Hindlimb muscle (tissue), 1 donor: ENCODE measurements at places on chromosomes 13 and 19. TPM values are rescaled to one million over a fixed set of nuclear protein-coding genes. Genes with fewer than 3 reads are reported as not detected.

GRCh38 chr13:73261739-73262216 lies 203.0 kb downstream of the KLF5 start:
- DNase-seq: no peak

DNA sequence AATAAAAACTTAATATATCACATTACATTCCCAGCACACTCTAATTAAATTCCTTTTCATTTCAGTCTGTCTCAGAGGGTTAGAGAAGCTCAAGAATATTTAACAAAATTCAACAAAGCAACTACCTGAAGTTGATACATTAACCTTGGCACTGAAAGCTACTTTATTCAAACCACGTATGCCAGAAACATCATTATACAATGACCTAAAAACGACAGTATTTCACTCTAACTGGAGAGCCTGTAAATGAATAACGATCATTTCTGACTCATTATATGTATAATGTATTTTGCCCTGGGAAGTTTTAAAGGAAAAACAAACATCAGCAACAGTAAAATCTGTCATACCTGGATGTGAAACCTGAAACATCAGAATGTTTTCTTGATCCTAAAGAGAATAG lies 270.1 kb downstream of the SLITRK5 start:
- DNase-seq: no peak

- no peak for DNase-seq
These were observed 724.3 kb upstream of the SLITRK1 start for GRCh38 chr13:84606616-84607015.

- DNase-seq: no peak
These were observed 173.7 kb upstream of the SLITRK5 start for GRCh38 chr13:87497426-87497825.

- DNase-seq: no peak
These were observed 43.2 kb downstream of the MTMR6 start for GRCh38 chr13:25244123-25244522.

GRCh38 chr19:47680858-47681332 lies 32.3 kb upstream of the EHD2 start:
- no peak for DNase-seq

GRCh38 chr13:52446265-52446664 lies 4.2 kb downstream of the VPS36 start:
- no peak for DNase-seq

DNA sequence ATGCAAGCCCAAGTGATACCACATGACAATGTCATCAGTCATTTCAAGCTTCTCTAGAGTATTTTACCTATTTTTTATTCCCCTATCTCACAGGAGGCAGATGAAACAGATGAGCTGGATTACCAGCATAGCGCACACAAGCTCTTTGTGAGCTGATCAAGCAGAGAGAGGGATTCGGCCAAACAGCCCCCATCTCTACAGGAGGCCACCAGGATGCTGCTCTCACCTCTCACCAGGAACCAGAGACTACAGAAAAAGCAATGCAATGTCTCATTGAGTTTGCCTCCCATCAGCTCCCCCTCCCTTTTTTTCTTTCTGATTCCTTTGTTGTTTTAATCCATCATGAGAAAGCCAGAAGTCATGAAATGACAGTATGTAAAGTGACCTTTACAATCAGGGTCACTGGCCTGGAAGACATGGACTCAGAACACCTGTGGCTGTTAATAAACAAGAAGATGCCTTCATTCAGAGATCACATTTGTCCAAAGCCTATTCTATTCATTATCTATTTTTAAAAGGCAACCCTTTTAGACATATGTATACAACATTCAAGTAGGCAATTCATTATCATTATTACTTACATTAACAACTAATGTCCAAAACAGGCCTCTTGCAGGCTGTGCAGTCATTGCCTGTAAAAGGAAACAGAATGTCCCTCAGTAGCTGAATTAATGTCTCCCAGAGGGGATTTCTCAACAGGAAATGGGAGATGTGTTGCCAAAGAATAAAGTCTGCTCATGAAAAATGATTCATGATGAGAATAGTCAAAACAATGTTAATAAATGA lies 656.6 kb downstream of the TBC1D4 start:
- DNase-seq: peak; percentile 3

DNA sequence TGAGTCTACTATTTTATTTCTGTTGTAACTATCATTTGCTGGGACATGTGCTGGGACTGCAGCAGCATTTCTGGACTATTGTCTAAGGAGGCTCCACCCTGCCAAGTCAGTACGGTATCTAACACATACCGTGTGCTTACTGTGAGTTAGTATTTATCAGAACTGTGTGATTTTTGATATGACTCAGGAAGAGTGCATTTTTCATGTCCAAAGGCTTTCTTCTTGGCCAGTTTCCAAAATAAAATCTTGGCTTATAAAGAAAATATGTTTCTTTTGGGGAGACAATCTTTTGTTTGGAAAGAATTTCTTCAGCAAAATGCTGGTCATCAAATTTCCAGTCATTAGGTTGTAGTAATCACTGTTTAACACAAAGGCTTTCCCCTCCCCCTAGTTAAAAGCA lies 11.6 kb downstream of the PARP4 start:
- no peak for DNase-seq

GRCh38 chr19:42098781-42099180 lies 22.8 kb downstream of the ZNF574 start:
- no peak for DNase-seq

DNA sequence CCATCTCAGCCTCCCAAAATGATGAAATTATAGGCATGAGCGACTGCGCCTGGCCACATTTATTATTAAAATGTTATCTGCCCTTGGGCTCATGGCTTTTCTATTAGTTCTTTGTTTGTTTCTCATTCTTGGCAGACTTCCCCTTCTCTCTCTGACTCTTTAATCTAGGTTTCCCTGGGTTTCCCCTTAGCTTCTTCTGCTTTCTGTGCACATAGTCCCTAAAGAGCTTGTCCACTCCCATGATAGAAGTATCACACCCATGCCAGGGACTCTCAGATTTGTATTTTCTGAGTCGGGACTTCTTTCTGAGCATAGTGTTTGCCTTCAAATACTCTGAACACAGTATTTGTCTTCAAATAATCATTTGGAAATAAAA lies 38.6 kb upstream of the ITM2B start:
- DNase-seq: peak; percentile 4

HPN gene
- polyA plus RNA-seq: 0.36 TPM

CRB3 gene
- 0.18 TPM for polyA plus RNA-seq

LGALS7B gene
- polyA plus RNA-seq: 5.4 TPM
